IPS-NIHi11 (cell line): ENCODE measurements at places on chromosomes 12 and 14.

DNA sequence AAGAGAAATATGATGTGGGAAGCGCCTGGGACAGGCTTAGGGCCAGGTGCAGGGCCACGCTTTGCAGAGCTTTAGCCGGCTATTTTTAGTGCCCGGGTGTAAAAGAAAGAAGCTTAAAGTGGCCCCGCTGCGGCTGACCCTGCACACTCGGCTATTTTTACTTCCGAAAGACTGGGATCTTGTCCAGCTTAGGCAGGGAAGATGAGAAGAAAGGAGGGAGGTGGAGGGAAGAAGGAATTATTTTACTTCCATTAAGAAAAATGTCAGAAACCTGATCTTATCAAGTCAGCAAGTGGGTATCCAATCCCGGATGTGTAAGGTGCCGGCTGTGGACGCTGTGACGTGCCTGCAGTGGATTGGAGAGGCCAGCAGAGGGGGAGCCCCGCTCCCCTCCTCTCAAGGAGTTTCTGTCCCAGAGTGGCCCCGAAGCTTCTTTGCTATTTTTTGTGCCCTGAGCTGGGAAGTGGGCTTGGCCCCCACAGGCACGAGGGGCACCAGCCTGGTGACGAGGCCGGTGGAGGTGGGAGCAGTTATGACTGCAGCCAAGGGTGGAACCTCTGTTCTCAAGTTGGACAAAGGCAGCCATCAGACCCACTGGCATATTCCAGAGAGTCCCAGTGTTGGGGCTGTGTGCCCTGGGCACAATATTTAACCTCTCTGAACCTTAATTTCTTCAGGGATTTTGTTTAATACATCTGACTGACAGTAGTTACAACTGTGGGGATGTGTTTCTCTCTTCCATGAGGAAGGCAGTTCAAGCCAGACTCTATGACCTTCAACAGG lies 97.7 kb downstream of the ESRRB start:
- peak; percentile 49 for DNase-seq

DNA sequence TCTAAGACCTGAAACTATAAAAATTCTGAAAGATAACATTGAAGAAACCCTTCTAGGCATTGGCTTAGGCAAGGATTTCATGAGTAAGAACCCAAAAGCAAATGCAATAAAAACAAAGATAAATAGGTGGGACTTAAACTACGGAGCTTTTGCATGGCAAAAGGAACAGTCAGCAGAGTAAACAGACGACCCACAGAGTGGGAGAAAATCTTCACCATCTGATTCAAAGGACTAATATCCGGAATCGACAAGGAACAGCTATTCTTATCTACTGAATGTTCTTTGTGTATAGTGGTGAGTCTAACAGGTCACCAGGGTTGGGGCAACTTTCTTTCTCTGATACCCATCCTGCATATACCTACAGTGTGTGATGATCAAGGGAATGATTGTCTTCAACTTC lies 198.6 kb downstream of the CCDC91 start:
- DNase-seq = no peak

DNA sequence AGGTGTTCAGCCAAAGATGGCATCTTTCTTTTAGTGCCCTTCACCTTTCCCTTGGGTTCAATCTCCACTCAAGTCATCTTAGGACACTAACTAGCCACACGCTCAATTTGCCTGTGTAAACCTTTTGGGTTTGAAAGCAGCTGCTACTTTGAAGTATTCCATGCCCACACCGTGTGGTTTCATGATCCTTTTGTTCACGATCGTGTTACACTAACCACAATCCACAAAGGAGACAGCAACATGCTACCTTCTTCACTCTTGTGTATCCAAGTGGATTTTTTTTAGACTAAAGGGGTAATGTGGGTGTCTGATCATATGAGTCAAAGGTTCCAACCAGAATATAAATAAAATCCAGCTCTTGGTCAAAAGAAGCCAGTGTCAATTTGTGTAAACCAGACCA lies 122.7 kb upstream of the FAR2 start:
- DNase-seq = no peak

DNA sequence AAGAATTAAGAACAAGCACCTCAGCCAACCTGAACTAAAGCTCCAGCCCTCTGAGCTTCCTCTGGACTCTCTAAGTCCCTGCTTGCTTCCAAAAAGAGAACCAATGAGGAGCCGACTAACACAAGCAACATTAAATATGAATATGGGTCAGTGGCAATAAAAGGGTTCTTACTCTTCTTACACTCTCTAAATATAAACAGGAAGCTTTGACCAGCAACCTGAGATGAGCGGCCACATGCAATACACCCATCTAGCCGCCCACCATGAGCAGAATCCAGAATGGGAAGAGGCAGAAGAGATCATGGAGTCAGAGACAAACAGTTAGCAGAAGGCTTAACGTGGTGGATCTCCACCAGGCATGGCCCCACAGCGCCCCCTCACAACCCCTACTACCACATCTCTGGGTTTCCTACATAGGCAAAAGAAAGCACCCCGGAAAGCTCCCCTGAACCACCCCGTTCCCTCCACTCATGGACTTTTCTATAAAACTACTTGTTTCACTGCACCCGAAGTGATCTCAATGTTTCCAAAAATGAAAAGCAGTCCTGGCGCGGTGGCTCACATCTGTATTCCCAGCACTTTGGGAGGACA lies 59.4 kb downstream of the TTC7B start:
- no peak for DNase-seq

DNA sequence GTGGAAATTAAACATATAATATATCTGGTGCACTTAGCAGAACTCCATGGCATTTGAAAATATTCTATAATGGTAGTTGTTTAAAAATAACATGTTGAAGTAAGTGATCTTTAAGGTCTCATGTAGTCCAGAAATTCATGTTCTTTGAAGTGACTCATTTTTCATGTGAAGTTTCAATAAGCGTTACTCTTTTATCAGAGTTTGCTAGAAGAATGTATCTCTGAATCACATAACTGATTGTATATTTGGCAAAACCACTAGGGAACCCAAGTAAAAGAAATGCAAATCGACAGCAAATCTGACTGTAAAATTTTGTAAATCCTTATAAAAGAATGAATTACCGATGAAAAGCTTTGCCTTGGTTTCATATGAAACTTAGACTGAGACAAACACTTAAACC lies 463.3 kb downstream of the TMTC2 start:
- no peak for DNase-seq
